ENCODE measurements at places on chromosomes 12 and 14.

DNA sequence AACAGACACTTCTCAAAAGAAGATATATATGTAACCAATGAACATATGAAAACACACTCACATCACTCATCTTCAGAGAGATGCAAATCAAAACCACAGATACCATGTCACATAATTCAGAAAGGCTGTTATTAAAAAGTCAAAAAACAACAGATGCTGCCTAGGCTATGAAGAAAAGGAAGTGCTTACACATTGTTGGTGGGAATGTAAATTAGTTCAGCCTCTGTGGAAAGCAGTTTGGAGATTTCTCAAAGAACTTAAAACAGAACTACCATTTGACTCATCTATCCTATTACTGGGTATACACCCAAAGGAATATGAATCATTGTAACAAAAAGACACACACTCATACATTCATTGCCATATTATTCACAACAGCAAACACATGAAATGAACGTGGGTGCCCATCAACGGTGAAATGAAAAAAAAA is 35.1 kb downstream of the EIF2S3B start:
- DNase-seq, result no peak

DNA sequence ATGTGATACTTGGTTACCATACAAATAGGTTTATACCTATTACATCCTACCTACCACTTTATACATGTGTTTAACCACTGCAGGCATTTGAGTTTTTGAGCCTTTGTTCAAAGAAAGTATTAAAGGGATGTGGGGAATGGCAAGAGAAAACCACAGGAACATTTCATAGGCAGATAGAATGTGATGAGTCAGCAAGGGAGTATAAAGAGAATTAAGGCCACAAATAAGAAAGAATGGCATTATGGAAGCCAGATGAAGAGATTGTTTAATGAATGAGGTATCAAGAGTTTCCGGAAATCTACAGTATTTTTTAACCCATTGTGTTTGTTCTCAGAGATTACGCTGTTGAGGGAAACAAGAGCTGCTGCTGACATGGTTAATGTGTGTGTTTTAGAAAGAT is 66.9 kb downstream of the METTL25 start:
- no peak for DNase-seq

DNA sequence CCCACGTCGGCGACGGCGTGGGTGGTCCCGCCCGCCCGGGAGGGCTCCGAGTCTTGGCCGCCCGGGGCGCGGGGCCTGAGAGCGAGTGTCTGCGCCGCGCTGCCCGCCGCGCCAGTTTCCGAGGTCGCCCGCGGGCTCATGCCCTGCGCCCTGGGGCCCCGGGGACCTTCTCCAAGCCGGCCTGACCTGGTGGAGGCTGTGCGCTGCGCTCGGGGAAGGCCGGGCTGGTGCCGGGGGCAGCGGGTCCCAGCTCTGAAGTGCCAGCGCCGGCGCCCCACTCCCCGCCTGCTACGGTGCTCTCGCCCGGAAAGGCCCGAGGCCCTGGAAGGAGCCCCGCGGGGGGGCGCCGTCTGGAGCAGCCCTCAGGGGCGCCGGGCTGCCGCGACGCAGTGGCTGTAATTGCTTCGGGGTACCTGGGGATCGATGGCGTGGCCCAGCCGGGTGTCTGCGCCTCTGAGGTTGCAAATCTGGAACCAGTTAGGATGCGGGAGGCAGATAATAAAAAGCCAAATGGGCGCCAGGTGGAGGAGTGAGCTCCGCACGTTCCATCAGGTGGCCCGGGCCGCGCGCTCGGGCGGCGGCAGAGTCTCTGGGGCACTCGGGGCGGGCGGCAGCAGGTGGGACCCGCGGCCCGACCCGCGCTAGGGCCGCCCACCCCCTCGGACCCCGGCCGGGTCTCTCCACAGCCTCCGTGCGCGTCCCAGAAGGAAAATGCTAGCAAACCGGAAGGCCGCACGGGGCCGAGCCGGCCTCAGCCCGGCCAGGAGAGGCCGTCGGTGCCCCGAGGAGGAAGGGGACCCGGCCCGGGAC is 102.3 kb upstream of the DIO3 start:
- peak; percentile 59 for DNase-seq

GRCh38 chr14:66635435-66635834 is 127.5 kb downstream of the GPHN start:
- DNase-seq, result no peak

- DNase-seq, result no peak
Observed at GRCh38 chr12:55816881-55817344, 611 bp downstream of the SARNP start.

DNA sequence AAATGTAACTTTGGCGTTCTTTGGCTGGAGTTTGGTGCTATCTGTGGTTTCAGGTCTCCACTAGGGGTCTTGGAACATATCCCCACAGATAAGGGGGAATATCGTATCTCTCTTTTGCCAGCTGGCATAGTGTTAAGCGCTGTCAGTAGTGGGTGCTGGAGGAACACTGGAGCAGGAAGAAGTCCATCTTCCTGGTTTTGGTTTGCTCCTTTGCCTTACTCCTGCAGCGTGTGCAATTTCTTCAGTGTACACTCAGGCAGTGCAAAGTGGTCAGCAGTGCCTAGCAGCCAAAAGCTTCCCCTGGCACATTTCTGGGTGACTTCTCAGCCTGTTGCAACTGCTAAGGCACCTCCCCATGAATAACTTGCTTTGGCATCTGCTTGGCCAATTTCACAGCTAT is 11.7 kb upstream of the RIPK3 start:
- no peak for DNase-seq

DNA sequence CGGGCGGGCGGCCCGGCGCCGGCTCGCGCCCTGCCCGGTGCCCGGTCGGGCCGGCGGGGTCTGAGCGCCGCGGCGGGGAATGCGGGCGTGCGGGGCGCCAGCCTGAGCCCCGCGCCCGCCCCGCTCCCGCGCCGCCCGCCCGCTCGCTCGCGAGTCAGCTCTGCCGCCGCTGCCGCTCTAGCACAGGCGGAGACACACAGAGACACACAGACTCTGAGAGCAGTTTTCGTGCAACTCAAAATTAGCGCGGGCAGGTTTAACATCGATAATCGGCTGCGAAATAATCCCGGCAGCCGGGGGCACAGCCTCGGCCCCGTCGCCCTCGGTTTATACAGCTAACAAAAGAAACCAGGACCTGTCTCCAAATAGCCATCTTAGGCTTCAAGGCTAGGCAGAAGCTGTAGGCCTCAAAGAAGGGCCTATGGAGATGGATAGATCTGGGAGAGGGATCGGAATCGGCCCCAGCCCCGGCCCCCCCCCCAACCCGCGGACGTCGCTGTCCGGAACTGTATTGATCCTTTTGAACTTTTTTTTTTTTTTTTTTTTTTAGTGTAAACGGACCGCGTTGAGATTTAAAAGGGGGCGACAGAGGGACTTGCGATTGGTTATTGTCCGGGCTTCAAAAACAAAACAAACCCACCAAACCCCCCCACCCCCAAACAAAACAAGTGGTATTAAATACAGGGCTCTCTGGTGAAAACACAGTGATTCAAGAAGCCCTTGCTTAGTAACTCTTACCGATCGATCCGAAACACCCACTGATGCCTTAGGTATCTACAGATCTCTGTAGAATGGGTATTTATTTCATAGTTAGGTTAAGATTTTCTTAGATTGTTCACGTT is 1.1 kb downstream of the ARID2 start:
- DNase-seq, result peak; percentile 78

GRCh38 chr14:105091517-105092170 is 26.4 kb upstream of the GPR132 start:
- peak; percentile 94 for DNase-seq

GRCh38 chr14:31075144-31075543 is 49.0 kb upstream of the STRN3 start:
- DNase-seq, result no peak

DNA sequence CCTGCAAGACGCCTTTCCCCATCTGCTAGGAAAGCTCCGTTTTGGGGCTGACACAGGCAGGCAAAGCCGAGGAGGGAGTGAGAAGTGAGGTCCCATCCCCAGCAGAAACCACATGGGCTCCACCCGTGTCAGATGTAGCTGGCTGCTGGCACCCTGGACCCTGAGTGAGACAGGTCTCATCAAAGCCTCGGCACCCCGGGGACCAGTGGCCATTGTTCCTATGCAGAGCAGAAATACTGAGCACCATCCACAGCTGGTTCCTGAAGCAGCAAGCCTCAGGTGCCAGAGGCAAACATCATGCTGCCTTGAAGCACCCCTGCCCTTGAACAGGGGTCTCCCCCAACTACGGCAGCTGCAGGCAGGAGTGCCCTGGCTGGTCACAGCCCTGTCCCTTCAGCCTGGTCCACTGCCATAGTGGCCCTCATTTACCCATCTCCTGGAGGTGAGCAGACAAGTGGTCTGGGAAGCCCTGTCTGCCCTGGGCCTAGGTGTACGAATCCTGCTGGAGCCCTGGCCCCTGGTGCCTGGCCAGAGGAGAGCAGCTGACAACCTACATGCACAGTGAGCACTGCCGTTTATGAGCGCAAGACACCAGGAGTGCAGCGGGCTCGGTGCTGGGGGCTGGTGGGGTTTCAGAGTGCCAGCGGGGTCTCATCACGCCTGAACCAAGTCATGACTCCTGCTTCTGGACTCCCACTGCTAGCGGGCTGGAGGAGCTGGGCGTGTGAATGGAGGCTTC is 289.8 kb upstream of the RTL1 start:
- peak; percentile 53 for DNase-seq

- DNase-seq, result no peak
Observed at GRCh38 chr14:74483321-74483720, 9.8 kb downstream of the NPC2 start.

DNA sequence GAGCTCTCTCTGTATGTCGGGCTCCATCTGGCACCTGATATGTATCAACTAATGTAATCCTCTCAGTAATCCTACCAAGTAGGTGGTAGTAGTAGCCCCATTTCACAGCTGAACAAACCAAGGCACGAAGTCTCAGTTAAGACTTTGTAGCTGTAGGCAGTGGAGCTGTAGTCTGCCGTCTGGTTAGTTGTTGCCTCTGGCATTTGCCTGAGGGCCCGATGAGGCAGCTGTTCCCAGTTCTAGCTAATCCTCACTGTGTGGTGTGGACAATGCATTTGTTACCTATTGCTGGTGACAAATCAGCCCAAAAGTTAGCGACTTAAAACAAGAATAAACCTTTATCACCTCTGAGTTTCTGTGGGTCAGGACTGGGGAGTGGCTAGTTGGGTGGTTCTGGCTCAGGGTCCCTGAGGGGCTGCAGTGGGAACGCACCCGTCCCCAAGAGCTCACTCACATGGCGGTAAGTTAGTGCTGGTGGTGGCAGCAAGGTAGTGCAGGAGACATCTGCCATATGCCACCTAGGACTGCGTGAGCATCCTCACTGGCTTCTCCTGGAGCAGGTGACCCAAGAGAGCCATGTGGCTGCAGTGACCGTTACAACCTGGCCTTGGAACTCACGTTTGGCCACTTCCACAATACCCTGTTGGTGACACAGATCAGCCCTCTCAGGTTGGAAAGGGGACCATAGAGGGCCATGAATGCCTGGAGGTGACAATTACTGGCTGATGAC is 5.6 kb downstream of the AACS start:
- DNase-seq, result no peak

GRCh38 chr12:111035578-111036301 is 115.4 kb upstream of the MYL2 start:
- no peak for DNase-seq

DNA sequence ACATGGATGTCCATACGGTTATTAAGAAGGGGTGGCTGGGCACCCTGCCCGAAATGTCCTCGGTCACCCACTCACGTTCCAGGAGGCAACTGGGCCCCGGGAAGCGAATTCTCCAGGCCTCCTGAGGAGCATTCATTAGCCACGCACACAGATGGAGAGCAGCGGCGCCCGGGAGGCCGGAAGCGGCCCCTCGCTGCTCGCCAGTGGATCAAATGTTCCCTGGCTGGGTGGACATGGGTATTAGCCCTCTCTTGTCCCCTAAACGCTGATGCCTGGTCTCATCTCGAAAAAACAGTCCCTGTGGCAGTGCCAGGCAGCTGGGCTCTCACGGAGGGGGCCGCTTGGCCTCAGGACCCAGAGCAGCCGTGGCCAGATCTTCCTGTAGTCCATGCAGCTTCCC is 59.0 kb upstream of the DLK1 start:
- no peak for DNase-seq

All from upper lobe of right lung (tissue), 1 donor.